ENCODE measurements at places on chromosomes 7 and 10.

- no peak for DNase-seq
These were observed 10.2 kb downstream of the PLEKHA8 start for GRCh38 chr7:30038196-30038980.

DNA sequence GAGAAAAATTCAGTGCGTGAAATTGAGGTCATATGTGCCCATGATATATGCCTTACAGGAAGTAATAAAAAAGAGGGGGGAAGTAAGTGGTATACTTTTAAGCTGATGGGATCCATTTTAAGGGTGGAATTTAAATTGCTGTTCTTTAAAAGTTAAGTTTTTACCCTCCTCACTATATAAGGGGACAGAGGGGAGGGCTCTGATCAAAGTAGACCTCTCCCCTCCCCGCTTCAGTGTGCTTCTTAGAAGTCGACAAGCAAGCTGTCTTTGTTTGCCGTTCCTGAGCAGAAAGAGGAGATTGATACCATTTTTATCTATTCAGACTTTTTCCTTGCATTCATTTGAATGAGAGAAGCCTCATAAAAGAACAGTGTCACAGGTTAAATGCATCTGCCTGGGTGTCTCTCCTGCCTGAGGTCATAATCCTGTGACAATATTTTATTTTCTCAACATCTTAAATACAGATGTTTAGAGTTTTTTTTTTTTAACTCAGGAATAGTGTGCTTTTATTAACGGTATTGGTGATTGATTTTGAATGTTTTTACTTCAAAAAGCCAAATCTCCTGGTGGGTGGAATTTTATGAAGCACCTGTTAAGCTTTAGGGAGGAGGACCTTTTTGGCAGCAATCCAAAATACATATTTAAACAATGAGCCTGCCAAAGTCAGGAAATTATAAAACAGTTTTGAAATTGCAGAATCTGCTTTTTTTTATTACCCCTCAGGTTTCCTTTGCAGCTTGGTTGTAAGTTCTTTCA is 141.7 kb downstream of the KAT6B start:
- no peak for DNase-seq

DNA sequence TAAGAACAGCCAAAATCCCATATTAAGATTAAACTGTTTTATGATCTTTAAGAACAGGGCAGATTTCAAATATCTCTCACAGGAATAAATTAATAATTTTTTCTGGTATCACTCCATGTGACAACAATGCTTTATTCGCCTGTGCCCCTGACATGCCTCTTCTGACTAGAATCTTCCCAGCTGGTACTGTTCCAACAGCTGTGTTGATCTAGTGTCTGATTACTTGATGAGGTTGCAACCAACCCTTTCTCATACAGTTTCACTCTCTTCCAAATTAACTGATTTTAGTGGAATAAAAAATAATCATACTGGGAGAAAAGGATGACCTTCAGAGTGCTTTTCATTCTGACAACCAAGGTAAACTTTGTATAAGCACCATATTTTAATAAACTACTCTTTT is 151.9 kb downstream of the CHRM2 start:
- DNase-seq, result no peak

DNA sequence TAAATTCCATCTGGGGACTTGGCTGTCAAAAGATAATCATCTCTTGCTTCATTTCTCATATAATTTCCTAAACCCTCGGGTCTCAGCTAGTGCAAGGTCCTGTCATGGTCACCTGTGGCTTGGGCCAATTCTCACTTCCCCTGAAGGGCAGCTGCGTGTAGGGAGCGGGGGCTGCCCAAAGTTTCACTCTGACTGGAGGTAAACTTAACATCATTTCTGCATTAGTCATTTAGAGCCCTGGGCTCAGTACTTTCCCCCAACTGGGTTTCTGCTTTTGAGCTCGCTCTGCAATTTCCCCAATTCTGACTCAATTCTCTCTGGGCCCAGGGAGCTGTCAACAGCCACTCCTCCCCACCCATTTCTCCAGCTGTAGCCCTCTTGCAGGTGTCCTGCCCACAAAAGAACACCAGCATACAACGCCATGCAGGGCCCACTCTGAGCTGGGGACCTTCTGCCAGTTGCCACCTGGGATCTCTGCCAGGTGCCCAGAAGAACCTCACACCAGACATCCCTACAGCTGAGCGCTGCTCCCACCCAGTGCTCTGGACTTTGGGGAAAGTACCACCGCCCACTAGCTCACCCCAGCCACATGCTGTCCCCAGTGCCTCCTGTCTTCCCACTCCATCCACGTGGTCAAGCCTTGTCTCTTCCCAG is 37.9 kb downstream of the VOPP1 start:
- peak; percentile 92 for DNase-seq

GRCh38 chr7:134444198-134444960 is 14.5 kb downstream of the AKR1B1 start:
- no peak for DNase-seq

- no peak for DNase-seq
These were observed 91.2 kb upstream of the CCZ1B start for GRCh38 chr7:6917258-6917657.

DNA sequence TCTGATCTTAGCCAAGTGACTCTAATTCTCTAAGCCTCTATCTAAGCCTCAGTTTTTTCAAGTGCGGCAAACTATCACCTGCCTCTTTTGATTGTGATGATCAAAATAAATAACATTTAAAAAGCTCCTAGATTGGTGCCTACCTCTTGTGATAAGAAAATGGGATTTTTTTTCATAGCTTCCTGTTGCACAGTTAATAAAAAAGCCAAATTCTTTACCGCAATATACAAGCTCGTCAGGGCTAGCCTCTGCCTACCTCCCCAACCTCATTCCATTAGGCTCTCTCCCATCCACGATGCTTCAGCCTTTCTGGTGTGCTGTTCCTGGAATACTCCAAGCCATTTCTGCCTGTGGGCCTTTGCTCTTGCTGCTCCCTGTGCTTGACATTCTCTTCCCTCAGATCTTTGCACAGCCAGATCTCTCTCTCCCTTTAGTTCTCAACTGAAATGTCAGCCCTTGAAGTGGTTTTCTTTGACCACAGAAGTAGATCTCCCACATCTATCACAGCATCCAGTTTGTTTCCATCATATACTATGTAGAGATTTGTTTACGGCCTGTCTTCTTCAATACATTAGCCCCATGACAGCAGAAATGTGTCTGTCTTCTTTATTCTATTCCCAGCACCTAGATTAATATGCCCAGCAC is 48.8 kb downstream of the SFR1 start:
- DNase-seq, result no peak

DNA sequence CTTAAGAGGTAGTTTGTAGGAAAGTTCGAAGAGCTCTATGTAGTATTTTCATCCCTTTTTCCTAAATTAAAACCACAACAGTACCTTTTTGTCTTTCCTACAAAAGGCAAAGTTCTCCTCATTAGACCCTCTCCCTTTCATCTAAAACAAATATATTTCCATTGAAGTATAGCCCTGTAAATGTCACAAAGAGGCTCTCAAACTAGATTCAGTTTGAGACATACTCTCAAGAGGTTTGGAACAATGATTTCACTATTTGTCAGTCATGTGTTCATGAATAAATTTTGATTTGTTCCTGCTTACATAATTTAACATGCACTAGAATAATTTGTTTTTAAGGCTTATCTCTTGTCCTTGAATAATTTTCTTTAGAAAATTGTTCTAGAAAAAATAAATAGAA is 12.2 kb downstream of the TAS2R16 start:
- no peak for DNase-seq

GRCh38 chr10:96651998-96652431 is 65.2 kb upstream of the TM9SF3 start:
- peak; percentile 68 for DNase-seq

DNA sequence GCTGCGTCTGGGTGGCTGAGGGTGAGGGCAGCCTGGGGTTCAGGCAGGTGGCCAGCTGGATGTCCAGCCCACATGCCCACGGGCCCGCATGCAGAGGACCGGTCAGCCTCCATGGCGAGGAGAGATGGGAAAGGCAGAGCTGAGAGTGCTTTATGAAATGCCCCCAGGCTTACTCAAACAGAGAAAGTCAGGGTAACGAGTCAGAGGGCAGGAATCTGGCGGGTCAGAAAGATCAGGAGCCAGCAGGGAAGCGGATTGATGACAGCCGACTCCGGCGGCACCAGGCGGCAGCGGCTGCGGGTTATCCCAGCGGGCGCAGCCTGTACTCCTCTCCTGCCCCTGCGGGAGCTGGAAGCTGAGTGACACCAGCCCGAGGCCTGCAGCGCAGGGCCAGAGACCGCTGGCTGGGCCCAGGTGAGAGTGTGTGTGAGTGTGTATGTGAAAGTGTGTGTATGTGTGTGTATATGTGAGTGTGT is 13.4 kb downstream of the SLC13A4 start:
- no peak for DNase-seq

DNA sequence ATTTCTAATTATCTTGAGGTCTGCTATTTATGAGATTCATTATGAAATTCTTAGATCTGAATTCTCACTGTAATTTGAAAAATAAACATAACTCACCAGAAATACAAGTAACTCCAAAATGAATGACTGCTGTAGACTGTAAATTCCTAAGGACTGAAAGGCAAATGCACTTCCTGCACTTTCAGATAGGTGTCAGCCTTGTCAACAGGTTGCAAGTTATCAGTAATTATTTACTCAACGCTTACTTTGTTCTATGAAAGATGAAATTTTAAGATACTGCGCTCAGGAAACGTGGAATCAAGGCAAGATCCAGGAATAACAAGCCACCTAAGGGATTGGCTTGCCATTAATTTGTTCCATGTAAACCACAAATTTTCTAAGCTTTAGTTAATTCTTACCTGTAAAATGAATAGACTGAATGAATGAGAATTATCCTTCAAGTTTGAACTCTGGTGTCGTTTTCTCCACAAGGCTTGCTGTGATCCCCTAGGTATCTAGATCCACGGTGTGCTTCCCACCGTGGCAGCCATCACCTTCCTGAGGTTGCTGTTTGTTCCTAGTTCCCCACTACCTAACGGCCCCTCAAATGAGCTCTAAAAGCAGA is 12.6 kb downstream of the DHX32 start:
- no peak for DNase-seq

DNA sequence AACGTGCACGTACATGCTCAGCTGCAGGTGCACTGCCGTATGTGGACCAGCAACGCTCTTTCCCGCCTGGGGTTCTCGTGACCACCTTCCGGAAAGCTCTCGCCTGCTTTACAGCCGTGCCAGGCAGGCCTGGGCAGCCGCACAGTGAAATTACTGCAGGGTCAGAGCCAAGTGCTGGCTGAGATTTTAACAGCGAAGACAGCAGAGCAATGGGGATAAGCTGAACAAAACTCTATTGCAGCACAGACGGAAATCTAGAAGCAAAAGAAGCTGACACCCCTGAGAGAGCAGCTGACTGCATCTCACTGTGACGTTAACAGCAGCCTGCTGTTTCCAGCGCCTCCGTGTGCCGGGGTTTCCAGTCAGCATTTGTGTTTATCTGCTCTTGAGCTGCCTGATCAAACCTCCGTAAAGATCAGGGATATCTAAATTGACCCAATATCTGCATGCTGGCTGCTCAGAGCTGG is 179.0 kb downstream of the DIP2C start:
- DNase-seq, result no peak

DNA sequence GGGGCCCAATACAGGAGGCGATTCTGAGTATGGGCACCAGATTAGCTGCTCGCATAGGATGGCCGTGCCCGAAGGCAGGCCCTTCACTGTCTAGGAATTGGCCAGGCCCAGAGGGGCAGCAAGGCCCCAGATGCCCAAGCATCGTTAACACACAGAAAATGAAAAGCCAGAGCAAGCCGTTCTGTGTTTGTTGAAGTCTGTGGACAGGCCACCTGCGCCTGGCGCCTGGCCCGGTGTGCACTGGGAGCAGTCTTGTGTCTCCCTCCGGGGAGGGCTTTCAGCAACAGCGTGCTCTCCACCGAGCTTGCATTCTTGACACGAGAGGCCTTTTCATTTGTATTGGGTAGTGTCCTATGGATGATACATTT is 34.5 kb upstream of the TTYH3 start:
- no peak for DNase-seq
